ENCODE measurements at places on chromosomes 11 and 22.
A peak's percentile ranks its signal among the peaks of the same experiment; 100 is the strongest.

- no peak for DNase-seq
Measured at GRCh38 chr11:13884158-13884799, 78.2 kb upstream of the SPON1 start.

GRCh38 chr11:114358716-114359115 is 41.6 kb downstream of the C11orf71 start:
- no peak for DNase-seq

GRCh38 chr11:494761-495536 is 12.1 kb downstream of the RNH1 start:
- no peak for DNase-seq

GRCh38 chr22:37784829-37785495 is 22.8 kb upstream of the GCAT start:
- DNase-seq, result no peak

DNA sequence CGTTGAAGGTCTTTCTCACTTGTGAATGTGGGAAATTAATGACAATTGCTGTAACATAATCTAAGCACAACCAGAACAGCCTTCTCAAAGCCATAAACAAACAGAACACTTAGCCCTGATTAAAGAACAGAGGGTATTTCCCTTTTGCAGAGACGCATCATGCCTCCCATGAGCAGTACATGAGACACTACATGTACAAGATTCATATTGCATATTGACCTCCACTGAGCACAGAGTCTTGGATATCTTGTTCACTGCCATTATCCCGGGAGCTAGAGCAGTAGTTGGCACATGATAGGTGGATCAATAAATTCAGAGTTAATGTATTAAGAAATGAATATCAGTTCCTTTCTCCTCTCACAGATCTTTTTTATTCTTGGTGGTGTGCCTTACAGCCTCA is 1194.3 kb upstream of the TENM4 start:
- no peak for DNase-seq

DNA sequence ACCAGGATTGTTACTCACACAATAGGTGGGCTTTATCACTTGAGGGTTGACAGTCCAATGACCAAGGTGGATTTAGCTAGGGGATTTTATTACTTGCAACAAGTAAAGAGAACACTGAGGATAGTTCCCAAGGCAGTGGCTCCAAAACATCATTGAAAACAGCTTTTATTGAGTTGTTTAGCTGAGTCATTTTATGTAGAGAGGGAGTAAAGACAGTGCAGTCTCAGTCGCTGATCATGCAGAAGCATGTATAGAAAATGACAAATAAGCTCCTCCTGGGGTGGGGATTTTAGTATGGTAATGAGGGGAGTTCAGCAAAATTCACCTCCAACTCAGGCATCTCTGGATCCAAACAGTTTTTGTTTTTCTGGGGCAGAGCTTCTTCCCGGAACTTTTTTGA is 163.0 kb upstream of the CCDC179 start:
- no peak for DNase-seq

- DNase-seq, result no peak
Measured at GRCh38 chr11:85029964-85030363, 597.2 kb downstream of the DLG2 start.

GRCh38 chr11:11553573-11553972 is 68.2 kb downstream of the GALNT18 start:
- no peak for DNase-seq

DNA sequence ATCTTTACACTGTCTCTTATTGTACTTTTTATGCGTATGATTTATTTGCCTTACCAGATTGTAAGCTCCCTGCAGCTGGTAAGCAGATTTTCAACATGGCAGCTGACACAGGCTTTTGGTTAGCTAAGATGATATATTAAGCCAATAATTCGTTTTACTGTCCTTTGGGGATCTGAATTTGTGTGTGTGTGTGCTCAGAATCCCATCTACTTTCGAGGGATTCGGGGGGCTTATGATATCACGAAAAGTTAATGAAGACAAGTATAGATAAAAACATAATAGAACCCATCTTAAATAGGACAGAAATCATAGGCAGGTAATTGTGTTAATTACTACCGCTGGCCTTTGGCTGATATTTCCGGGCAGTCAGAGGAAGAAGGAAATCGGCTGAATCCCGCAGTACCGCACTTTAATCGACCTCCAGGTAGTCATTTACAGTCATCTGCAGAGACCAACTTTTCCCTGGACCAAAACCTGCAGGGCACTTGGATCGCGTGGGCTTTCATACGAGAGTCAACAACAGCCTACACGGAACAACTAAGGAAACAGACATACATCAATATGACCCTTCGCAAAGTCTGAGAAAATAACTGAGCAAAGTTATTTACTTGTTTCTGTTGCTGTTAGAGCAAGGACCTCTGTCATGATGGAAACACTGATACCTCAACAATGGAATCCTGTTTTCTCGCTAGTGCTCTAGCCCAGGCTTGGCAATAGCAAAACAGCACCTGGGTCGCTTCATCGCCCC is 802 bp downstream of the KBTBD3 start:
- no peak for DNase-seq

GRCh38 chr11:33860926-33861325 is 30.9 kb downstream of the LMO2 start:
- DNase-seq, result no peak

GRCh38 chr11:34495724-34496377 is 17.7 kb downstream of the ELF5 start:
- DNase-seq, result no peak

DNA sequence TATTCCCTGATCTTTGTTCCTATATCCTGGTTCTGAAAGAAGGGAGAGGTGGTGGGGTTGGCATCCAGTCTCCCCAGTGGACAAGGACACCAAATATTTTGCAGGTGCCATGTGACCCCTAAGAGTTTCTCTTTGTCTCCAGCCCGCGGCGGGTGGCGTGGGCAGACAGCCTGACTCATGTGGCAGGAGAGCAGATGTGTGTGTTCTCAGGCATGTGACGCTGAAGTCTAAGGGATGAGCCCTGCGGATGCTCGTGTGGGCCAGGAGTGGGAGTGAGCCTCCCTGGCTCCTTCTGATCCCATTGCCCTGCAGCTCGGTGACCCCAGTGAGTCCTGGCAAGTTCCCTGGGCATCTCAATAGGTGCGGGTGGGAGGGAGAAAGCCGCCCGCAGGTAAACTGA is 94.8 kb upstream of the TBCEL start:
- no peak for DNase-seq

DNA sequence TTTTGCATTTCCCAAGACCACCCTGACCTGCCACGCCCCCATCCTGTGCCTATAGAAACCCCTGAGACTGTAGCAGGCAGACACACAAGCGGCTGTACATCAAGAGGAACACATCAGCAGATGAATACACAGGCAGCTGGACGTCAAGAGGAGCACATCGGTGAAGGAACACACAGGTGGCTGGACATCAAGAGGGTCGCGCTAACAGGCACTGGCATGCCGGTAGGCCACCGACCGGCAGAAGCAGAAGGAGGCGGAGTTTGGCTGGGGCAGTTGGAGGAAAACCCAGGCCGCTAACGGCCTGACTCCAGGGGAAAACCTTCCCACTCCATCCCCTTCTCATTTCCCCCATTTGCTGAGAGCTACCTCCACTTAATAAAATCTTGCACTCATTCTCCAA is 5.4 kb upstream of the IPO7 start:
- DNase-seq, result no peak

GRCh38 chr11:60165538-60165937 is 17.3 kb downstream of the MS4A6A start:
- DNase-seq, result no peak

DNA sequence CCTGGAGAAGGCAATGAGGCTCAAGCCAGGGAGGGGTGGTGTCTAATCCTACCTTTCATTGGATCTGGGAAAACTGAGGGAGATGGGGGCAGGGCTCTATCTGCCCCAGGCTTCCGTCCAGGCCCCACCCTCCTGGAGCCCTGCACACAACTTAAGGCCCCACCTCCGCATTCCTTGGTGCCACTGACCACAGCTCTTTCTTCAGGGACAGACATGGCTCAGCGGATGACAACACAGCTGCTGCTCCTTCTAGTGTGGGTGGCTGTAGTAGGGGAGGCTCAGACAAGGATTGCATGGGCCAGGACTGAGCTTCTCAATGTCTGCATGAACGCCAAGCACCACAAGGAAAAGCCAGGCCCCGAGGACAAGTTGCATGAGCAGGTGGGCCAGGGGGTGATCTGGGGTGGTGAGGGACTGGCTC is at the start of gene FOLR1:
TSS of gene FOLR1 (plus strand) at position 180 of the 421 bp plus-strand sequence. CDS start at position 214, 34 bp downstream.
- no peak for DNase-seq

- DNase-seq, result no peak
Measured at GRCh38 chr11:10247011-10247410, 47.0 kb downstream of the SBF2 start.

- DNase-seq, result no peak
Measured at GRCh38 chr11:38173676-38174075, 1575.6 kb upstream of the RAG2 start.

- DNase-seq, result peak; percentile 17
Measured at GRCh38 chr22:32103658-32104315, 55.3 kb downstream of the C22orf42 start.

DNA sequence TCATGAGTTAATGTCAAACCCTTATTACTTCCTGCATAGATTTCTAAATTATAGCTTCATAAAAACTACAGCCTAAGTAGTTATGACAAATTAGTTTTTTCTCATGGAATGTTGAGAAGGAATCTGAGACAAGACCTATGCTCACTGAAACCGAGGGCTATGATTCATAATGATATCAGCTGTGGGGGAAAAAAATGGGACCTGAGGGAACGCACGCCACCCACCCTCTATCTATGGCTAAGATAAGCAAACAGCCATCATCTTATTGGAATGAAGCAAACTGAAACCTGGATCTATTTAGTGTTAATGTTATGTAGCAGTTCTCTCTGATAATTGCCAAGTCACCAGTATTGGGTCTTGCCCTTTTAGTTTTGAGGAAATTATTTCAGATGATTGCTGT is 906.9 kb upstream of the RAG2 start:
- DNase-seq, result no peak

- no peak for DNase-seq
Measured at GRCh38 chr11:115660030-115660805, 156.0 kb upstream of the CADM1 start.

DNA sequence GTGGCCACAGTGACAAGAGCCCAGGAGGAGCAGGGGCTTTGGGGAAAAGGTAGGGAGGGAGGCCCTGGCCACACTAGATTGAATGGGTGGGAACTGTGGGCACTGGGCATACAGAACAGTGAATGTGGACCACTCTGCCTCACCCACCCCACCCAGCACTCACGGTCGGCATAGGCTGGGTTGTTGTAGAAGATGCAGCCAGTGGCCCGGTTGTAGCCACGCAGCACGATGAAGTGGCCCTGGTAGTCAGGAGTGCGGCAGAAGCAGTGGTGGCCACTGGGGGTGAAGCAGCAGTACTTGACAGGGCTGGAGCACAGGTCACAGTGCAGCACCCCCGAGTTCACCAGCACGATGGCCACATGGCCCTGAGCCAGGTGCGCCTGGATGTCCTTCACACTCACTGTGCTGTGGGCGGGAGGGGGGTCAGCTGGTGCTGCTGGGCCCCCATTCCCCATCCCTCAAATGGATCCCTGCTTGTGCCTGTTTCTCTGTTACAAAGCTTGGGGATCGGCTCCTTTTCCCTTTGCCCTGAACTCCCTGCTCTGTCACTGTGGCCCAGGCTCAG is 11.2 kb downstream of the GUCD1 start:
- DNase-seq, result no peak

DNA sequence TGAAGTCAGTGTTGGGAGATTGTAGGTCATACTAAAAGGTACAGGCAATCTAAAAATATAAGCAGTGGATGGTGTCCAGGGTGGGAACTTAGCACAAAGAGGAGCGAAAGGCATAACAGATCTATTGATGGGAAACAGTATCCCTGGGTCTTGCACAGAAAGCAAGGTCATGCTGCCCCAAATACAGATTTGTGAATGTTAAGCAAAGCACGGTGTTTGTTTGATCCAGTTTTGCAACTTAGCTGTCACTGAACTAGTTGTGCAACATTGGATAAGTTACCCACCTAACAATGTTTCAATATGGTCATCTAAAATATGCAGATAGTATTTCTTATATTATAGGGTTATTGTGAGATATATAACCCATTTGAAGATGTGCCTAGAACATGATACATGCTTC is 162.9 kb downstream of the BLID start:
- DNase-seq, result no peak

DNA sequence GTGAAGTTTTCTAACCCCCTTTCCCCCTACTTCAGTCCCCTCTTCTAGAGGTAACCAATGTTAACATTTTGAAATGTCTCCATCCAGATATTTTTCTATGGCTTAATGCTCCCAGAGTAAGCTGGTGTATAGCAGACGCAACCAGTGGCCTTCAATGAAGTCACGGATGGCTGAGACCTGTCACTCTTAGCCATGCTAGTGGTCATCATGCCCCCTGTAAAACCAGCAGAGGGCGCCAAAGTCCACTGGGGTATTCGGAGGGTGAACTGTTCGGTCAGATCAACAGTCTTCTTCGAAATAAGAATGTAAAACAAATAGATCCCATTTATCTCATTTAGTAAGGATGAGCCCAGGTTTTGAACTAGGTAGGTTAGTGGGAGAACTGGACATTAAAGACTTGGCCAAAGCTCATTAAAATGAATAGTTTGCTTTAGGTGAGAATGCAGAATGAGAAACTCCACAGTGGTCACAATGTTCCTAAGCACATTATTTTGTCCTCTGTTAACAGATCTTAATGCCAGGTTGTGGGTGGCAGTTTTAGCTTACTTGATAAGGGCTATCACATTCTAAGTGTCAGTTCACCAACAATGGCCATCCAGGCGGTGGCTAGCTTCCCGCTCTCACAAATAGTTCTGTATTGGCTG is 8.6 kb upstream of the MMP8 start:
- DNase-seq, result peak; percentile 50

GRCh38 chr11:57197762-57198161 is 16.0 kb downstream of the LRRC55 start:
- no peak for DNase-seq

- no peak for DNase-seq
Measured at GRCh38 chr11:617199-617911, 1.6 kb upstream of the IRF7 start.

DNA sequence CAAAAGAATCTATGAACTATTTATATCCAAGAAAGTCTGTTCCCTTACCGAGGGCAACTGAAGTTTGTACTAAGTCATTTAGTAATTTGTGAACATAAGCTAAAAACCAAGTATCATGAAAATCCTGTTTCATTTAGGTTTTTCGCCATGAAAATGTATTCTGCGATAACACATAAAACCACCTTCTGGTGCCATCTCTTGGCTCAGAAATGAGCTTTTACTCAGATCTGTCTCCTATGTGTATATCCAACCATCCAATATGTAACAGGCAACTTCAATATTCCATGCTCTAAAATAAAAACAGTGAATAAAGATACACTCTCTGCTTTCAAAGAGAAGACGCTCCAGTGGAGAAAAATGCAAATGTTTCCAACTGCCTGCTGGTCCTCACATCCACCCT is 118.1 kb upstream of the BID start:
- no peak for DNase-seq

DNA sequence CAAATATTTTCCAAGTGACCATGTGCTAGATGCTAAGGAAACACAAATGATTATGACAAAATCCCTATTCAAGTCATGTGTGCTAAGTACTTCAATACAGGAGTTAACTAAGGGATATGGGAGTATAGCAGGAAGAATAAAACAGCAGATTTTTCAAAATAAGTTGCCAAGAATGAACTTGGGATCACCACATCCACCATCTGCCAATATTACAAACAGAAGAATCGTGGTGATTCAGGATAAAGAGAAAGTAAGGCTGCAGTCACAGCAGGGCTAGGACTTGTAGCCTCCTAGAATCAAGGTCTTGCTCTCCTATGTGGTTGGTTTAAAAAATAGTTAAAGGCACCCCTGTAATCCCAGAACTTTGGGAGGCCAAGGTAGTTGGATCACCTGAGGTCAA is 34.3 kb downstream of the MRTFA start:
- DNase-seq, result no peak
